ENCODE measurements at places on chromosomes 4 and X.

DNA sequence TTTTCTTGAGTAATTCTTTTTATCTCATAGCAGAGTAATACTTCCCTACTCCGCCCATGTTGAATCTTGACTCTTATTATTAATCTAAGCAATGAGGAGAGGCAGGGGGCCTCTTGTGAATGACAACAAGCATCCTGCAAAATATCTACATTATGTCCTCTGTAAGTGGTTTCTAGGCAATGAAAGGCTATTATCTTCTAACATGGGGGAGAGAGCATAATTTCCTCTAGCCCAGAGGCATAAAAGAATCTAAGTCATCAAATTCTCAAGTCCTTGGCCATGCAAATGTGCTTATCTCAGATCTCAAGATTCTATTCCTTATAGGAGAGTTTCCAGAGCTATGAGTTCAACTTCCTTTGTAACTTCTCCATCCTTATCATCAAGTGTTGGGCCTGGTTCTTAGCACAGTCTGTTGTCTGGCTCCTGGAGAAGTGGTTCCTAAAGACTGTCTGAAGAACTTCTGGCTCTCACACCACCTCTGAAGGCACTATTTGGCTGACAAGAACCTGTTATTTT is 423.1 kb upstream of the INTU start:
- no peak for DNase-seq

DNA sequence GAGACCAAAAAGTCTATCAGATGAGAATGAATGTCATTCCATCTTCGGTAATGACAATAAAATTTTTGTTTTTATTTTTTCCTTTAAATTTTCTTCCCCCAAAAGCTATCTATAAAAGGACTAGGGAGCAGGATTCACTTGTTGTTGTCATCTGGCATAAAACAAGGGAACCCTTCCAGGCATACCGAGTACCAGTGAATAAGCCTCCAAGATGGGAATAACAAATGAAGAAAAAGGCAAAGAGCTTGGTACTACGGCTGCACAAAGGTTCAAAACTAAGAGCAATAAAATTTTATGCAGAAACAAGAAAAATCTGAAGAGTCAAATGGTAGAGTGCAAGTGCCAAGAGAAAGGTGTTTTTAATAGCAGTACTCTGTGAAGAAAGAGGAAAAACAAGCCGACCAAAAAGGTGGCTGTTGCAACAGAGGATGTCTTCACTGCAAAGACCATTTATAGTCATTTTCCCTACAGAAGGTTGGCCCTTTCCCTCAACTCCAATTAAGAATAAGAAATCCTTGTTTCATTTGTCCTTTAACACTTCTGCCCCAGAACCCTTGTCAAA is 25.8 kb downstream of the PPP3CA start:
- DNase-seq, result no peak

- DNase-seq, result no peak
Observed at GRCh38 chr4:170017252-170017651, 8.9 kb downstream of the MFAP3L start.

DNA sequence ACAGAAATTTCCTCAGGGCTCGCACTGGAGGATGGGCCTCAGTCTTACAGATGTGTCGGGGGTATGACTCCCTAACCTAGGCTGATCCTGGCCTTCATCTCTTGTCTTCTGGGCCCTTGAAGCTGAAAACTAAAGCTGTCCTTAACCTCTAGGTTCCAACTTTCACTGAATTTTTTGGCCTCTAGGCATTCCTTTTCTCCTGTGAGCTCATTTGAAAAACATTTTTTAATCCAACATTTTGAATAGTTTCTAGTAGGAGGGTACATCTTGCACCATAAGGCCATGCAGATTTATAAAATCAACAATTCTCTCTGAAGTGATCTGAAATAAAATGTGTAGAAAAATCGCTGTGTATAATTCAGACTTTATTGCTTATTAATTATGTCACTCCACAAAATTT is 19.7 kb downstream of the RWDD4 start:
- no peak for DNase-seq

DNA sequence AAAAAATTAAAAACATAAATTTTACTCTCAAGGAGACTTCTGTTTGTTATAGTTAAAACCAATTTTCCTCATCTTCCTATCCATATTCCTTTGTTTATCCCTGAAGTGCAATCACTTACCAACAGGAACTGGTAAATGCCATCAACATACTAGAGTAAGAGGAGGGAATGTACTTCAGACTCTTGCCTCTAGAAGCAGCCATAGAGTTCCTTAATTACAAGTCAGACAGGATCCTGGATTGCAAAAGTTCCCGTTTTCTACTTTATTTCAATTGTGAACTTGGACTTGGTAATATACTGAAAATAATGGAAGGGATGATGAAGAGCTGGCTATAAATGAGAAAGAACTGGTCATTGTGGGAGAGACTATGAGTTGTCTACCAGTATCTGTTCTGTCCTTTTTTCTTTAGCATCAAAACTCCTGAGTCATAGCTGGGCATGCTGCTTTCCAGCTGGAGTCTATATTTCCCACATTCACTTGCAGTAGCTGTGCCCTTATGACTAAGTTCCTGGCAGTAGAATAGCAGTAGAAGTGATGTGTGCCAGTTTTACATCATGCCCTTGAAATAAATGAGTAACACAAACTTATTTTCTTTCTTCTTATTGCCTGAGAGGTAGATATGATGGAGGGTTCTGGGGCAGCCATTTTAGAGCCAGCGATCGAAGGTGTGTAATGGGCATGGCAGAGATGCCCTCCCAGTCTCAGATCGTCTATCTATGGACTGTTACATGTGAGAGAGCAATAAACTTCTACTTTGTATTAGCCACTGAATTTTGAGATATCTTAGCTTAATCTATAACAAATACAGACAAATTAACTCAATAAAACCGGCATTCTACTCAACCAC is 26.8 kb upstream of the SPARCL1 start:
- no peak for DNase-seq

DNA sequence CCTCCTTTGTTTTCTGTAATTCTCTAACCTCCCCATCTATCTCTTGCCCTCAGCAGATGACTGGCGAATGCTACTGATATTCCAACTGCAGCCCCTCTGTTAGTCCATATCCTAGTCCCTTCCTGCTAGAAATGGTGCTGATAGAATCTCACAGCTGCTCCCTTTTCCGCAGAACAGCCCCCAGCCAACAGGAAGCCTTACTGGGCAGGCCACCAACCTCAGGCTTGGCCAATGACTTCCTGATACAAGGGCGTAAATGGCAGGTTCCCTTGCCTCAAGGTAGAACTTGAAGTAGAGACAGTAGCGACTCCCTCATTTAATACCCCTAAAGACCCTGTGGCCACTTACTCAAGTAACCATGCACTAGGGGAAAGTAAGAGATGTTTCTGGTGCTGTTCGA is 26.7 kb upstream of the SLC2A9 start:
- no peak for DNase-seq

- DNase-seq, result no peak
Observed at GRCh38 chr4:43296946-43297528, 404.5 kb downstream of the GRXCR1 start.
